Adrenal gland (tissue), 19 donors: ENCODE measurements at places on chromosomes 3 and 15.

DNA sequence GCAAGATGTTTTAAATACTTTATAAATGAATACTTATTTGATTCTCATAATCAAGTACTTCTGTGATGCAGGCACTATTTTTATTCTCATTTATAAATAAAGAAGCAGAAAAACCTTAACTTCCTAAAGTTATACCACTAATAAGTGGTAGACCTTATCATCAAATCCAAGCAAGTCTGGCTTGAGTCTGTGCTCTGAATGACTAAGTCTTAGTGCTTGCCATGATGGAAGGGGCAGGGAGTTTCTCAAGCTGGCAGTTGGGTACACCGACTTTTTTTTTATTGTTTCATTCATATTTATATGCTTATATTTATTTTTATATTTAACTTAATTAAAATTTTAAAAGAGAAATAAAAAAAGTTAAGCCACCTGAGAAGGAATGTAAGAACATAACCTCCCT lies 23.6 kb downstream of the SLMAP start:
- DNase-seq = no peak

GRCh38 chr15:82642656-82643055 lies 4.5 kb downstream of the CPEB1 start:
- DNase-seq = no peak

DNA sequence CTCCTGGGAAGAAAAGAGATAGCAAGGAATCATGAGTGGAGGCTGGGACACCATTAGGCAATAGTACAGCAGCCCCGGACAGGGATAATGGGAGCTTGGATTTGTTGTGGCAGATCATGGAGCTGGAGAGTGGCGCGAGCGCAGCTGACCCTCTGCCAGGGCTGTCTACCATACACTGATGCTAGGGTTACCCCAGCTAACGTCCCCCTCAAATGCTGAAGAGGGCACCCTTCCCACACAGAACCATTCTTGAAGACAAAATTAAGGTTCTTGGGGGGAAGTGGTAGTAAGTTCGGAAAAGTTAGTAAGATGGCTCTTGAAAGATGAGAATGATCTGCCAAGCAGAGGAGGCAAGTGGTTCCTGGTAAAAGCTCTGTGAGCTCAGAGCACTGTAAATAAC lies 61.1 kb downstream of the ST3GAL6 start:
- no peak for DNase-seq

DNA sequence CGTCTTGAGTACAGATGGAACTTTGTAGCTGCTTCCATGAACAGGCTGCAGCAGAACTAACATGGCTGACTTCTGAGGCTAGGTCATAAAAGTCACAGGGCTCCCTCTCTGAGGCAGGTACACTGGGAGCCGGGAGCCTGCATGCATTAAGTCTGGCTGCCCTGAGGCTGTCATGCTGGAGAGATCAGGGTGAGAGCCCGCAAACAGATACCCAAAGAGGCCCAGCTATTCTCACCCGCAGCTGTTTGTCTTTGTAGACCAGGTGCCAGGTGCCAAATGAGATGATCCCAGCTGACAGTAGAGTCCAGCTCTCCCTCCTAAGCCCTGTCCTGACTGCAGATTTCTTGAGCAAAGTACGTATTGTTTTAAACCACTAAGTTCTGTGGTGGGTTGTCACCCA lies 8.6 kb upstream of the SLCO3A1 start:
- no peak for DNase-seq
